NCI-H187 (cell line): ENCODE measurements at places on chromosomes 2 and 18.

DNA sequence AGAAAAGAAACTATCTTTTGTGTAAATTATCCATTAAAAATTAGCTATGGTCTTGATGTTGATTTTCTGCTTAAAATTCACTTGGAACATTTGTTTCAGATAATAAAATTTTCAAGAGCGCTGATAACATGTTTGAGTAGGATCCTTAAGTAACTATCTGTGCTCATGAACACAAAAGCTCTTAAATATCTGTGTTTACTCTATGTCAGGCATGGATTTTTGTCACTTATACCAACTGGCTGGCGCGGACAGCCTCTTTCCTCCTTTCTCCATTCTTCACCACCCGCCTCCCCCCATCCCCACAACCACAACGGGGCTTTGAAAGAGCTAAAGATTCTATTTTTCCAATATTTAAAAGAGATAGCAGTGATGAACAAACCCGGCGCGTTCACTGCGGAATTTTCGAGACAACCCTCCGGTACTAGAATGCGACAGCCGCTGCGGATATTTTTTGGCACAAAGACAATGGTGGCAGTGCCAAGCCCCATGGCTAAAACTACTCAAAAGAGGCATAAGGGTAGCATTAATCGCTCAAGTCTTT is 181.5 kb downstream of the TCF4 start:
- DNase-seq: peak; percentile 63

DNA sequence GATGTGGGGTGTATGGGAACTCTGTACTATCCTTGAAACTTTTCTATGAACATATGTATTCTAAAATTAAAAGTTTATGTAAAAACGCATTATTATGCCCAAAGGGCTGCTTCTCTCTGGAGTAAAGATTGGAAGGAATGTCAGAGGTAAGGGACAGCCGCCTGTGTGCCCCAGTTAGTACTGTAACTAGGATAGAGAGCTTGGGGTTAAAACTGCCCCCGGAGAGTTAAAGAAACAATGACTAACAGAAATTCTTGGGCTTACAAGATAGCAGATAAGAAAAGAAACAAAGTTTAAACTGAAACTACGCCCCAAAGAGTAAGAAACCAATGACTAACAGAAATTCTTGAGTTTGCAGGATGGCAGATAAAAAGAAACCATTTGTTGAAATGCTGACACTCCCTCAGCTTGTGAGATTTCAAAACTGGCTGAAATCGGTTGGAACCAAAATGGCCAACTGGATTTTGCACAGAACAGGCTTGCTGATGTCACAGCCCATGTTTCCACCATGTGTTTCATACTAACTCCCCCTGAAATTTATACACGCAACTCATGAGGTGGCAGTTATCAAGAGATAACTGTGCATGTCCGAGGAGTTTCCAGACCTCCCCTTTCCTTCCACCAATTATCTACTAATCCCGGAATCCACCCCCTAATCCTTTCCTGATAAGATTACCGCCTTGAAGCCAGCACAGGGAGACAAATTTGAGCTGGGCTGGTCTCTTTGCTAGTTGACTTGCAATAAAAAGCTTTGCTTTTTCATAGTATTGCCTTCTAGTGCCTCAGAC is 8.7 kb upstream of the TXNDC2 start:
- DNase-seq: no peak

GRCh38 chr18:49227441-49228165 is 232.8 kb downstream of the DYM start:
- no peak for DNase-seq

DNA sequence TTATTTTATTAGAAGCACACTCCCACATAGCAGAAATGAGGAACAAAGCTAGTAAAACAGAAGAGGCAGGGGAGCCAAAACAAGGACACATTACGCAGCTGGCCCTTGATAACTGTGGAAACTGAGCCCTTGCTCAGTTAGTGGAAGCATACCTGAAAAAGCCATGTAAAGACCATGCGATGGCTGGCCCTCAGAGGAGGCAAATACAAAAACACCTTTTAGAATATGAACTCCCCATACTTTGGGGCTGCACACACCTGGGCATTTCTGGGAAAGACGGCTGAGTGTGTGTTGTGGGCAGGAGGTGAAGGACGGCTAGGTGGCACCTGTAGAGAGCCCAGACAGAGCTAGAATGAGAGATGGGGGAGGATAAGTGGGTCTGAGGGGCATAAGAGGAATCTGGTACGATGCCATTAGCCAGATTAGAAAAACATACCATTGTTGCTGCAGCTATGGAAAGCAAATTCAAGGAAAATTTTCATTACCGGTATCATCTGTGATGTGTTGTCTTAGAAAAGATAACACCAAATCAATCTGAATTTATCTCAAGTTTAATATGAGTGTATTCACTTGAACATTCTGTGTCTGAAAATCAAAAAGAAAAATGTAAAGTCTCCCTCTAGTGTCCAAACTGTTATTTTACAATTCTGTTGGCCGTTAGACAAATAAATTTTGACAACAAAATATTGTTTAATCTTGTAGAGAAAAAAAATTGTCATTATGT is 45.2 kb upstream of the SULT1C3 start:
- DNase-seq: no peak

DNA sequence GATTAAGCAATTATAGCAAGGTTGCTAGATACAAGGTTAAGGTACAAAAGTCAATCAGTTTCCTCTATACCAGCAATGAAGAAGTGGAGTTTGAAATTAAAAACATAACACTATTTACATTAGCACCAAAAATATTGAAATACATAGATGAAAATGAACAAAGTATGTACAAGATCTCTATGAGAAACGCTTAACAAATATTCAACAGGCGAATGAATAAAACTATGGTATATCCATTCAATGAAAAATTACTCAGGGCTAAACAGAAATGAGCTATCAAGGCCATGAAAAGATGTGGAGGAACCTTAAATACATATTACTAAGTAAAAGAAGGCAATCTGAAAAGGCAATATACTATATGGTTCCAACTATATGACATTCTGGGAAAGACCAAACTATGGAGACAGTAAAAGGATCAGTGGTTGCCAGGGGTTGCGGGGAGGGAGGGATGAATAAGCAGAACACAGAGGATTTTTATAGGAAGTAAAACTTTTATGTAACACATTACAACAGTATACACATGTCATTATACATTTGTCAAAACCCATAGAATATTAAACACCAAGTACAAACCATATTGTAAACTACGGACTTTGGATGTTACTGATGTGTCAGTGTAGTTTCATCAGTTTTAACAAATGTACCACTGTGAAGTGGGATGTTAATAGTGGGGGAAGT is 62.1 kb downstream of the RMDN2 start:
- no peak for DNase-seq
